ENCODE measurements at places on chromosomes 6 and 20.
A peak's percentile ranks its signal among the peaks of the same experiment; 100 is the strongest.

- DNase-seq, result no peak
Measured at GRCh38 chr20:39381595-39381994, 419.5 kb downstream of the DHX35 start.

GRCh38 chr6:137056121-137056880 is 11.5 kb upstream of the IL20RA start:
- DNase-seq, result peak; percentile 4

GRCh38 chr20:33814238-33814712 is 3.1 kb downstream of the CHMP4B start:
- no peak for DNase-seq

DNA sequence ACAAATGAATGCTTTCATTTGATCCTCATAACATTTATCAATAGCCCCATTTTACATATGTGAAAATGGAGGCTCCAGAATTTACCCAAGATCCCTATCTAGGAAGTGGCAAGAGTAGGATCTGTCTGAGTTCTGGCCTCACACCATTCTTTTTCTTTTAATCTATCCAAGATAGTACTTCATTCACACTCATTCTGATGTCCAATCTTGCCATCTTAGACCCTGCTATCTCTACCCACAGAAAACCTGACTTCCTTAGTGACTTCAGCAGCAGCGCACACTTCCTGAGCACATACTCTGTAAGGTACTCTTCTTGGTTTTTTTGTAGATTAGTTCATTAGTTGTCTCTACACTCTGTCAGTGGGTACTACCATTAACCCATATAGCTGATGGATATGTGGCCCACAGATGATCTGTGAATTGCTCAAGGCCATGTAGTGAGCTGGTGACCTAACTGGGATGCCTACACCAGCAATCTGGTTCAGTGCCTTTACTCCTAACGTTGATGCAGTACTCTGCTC is 36.3 kb downstream of the COX4I2 start:
- no peak for DNase-seq

DNA sequence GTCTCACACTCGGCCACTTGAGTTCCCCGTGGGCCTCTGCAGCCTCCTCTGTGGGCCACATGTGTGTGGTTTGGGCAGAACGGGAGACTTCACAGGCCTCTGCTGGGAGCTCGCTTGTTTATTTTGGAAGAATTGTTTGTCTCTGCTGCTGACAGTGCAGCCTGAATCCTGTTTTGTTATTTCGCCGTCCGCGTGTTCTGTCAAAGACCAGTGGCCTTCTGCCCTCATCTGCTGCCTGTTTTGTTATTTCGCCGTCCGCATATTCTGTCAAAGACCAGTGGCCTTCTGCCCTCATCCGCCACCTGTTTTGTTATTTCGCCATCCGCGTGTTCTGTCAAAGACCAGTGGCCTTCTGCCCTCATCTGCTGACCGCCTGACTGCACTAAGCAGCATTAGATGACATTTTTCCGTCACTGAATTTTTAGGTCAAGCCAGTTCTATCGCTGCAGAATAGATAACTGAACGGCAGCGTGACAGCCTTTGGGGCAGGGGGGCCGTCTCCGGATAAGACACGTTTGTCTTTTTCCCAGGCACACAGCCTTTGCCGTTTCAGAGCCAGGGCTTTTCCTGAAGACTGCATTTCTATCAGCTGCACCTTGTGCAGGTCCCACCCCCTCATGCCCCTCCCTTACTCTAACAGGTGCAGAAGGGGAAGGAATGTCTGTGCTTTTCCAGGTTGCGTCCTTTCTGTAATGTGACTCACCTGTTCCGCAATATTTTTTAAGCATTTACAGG is 158.5 kb upstream of the AFDN start:
- no peak for DNase-seq

DNA sequence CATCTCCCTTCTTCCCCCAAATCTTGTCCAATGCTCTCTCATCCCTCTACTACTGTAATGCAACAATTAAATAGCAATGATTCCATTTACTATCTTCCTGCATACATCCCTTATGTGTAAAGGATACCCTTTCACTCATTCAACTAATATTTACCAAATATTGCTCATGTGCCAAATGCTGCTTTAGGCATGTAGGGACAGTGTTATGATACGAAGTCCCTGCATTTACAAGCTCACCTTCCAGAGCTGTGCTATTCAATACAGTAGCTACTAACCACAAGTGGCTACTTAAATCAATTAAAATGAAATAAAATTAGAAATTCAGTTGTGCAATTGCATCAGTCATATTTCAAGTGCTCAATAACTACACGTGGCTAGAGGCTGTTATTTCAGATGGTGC is 41.1 kb downstream of the GMDS start:
- no peak for DNase-seq

GRCh38 chr20:48155268-48155667 is 370.0 kb upstream of the SULF2 start:
- DNase-seq, result no peak

DNA sequence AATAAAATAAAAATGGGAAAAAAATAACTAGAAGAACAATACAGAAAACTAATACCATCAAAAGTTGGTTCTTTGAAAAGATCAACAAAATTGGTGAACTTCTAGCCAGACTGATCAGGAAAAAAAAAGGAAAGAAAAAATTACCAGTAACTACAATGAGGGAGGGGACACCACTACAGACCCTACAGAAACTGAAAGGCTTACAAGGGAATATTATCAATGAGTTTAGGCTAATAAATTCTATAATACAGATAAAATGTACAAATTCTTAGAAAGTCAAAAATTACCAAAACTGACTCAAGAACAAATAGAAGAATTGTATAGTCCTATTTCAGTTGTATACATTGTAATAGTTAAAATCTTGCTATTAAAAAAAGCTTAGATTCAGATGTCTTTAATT is 141.8 kb downstream of the COL19A1 start:
- no peak for DNase-seq

DNA sequence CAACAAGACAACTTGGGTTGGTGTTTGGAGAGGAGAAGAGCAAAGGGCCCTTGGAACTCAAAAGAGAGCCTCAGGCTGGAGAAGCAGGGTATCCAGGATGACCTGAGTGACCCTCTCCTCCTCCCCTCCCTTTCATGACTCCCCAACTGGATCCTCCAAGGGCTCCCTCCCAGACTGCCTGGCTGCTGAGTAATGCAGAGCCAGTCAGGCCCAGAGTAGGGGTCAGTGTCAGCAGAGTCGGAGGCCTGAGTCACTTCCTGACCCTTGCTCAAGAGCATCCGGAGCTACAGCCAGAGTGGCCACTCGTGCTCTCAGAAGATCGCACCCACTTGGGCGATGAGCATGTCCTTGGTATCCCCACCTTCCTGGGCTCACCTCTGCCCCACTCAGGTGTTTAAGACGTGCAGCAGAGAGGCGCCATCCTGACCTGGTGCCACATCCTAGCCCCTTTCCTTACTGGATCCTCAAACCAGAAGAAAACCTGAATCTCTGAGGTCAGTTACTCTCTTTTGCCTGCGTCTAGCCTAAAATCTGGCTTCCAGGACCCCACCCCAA is 2.8 kb upstream of the MAPK13 start:
- DNase-seq, result peak; percentile 97

GRCh38 chr20:57650756-57651483 is 30.7 kb upstream of the ZBP1 start:
- no peak for DNase-seq

- DNase-seq, result peak; percentile 53
Measured at GRCh38 chr6:8219352-8219943, 117.1 kb upstream of the EEF1E1 start.

DNA sequence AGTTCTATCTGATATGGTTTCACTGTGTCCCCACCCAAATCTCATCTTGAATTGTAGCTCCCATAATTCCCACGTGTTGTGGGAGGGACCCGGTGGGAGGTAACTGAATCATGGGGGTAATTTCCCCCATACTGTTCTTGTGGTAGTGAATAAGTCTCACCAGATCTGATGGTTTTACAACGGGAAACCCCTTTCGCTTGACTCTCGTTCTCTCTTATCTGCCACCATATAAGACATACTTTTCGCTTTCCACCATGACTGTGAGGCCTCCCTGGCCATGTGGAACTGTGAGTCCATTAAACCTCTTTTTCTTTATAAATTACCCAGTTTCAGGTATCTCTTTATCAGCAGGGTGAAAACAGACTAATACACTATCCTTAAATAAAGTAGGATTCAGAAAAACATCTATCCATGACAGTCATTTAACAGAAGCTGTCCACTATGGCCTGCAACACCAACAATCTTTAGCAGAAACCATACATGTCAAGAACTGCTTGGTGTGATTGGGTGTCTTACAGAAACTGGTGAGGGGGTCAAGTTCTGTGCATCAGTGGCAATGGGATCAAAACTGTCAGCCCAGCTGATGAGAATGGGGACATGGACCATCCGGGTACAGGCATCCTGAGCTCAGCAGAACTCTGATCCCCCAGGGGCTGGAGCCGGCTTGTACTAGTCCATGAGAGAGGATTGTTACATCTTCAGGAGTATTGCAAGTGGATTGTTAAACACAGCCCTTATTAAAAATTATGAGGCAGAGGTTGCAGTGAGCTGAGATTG is 59.2 kb downstream of the SCML4 start:
- no peak for DNase-seq

DNA sequence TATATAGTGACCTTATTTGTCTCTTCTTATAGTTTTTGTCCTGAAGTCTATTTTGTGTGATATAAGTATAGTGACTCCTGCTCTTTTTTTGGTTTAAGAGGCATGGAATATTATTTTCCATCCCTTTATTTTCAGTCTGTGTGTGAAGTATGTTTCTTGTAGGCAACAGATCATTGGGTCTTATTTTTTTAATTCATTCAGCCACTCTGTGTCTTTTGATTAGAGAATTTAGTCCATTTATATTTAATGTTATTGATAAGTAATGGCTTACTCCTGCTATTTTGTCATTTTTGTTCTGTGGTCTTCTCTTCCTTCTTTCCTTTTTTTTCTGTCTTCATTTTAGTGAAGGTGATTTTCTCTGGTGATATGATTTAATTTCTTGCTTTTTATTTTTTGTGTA is 51.4 kb upstream of the TOP1 start:
- no peak for DNase-seq

DNA sequence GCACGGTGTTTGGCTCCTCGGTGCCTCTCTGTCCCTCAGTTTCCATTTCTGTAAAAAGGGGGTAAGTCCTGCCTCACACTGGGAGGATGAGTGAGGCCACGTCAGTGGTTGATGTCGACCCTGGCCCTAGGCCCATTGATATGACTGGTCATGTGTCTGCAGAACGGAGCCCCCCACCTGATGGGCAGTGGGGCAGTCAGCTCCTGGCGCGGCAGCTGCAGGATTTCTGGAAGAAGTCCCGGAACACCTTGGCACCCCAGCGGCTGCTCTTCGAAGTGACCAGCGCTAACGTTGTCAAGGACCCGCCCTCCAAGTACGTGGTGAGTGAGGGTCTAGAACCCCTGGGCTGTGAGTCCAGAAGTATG is 1.2 kb downstream of the SNX21 start:
- DNase-seq, result no peak

DNA sequence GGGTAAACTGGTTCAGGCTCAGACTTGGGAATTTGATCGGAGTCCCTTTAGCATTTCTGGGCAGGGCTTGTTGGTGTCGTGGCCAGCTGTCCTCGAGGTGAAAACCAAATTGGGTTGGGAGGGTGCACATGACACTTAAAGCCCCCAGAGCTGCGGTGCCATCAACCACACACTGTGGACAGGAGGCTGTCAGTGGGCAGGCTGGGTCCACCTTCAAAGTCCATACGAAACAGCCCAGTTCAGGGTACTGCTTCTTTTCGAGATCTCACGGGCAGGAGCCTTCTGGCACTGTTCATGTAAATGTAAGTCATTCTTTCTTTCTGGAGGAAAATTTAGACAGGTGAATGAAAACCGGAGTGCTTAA is 7.0 kb downstream of the SYNJ2 start:
- no peak for DNase-seq

DNA sequence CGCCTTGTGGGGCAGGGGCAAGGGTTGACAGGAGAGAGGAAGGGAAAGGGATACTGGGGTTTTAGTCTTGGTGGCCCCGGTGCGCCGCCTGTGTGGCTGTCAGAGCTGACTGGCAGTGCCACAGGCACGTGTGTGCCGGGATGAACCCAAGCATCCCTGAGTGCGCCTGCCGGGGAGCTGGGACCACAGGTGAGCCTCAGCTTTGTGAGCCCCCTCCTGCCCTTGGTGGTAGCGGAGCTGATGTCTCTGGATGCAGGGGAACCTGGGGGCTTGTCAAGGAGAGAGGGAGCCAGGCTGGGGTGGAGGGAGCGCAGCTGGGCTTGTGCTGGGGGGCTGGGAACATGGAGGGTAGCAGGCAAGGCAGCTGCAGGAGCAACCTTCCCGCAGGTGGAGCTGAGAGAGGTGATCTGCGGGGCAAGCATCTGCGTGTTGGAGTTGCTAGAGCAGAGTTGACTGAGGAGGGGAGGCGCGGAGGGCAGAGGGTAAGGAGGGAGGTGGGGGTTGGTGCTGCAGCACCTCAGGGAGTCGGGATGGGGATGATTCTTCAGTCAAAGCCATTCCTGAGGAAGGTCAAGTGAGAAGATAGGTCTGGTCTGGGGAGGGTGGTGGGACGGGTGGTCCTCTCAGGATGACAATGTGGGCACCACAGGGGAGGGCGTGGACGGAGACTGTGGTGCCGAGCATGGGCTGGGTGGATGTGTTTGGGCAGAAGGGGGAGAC is 28.1 kb downstream of the PYGB start:
- no peak for DNase-seq

DNA sequence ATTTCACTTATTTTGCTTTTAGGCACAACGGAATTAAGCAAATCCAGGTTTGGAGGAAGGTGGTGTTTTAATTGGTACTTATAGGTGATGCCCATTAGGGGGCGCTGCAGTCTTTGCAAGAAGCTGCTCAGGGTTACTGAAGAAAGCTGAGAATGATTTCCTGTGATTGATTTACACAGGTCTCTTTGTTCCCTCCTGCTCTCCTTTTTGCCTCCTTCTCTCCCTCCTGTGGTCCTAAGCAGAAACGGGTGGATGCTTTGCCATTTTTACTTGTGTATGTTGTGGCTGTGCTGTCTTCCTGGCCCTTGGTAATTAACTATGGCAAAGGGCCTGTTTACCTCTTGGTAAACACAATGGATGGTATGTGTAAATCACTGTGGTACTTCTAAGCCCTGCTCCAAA is 97.8 kb downstream of the ANKS1A start:
- peak; percentile 73 for DNase-seq

DNA sequence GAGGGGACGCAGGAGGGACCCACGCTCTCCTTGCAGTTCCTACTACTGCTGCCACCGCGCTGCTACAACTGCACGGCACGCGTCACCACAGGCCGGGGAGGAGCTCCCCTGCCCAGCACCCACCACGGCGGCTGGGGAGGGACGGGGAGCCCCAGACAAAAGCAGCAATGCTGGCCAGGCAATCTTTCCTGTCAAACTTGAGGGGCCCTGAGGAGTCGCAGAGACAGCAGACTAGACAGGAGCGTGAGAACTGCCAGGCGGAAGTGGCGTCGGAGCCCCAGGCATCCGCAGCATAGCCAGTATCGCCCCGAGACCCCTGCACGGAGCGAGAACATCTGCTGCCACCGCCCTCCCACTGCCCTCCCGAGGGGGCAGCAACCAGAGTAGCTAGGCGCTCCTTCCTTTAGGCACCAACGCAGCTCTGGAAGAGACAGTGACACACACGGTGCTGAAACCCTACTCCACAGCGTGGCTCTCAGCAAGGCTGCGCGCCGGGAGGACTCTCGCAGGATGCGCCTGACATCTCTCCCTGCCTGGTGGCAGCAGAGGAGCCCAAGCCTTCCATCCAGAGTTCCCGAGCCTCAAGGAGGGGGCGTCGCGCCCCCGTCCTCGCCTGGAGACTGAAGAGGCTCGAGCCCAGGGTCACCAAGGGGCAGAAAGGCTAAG is 2.2 kb downstream of the TAF4 start:
- DNase-seq, result no peak
